ENCODE measurements at places on chromosomes 11 and 22.

GRCh38 chr11:116931206-116931953 is 94.0 kb upstream of the APOA1 start:
- no peak for DNase-seq

DNA sequence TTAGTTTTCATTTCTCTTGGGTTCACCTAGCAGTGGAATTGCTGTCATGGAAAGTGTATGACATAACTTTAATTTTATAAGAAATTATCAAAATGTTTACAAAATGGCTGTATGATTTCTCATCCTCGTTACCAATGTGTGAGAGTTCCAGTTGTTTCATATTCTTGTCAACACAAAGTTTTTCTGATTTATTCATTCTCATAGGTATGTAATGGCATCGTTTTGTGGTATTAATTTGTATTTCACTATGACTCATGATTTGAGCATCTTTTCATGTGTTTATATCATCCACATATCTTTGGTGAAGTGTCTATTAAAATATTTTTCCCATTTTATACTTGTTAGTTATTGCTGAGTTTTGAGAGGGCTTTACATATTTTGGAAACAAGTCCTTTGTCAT is 5.5 kb downstream of the FAM111B start:
- no peak for DNase-seq

- DNase-seq = no peak
Measured at GRCh38 chr11:32575070-32575469, 8.6 kb upstream of the EIF3M start.

GRCh38 chr11:21628641-21629040 is 564.2 kb upstream of the ANO5 start:
- no peak for DNase-seq

- DNase-seq = no peak
Measured at GRCh38 chr11:82862379-82862778, 37.9 kb downstream of the PRCP start.

DNA sequence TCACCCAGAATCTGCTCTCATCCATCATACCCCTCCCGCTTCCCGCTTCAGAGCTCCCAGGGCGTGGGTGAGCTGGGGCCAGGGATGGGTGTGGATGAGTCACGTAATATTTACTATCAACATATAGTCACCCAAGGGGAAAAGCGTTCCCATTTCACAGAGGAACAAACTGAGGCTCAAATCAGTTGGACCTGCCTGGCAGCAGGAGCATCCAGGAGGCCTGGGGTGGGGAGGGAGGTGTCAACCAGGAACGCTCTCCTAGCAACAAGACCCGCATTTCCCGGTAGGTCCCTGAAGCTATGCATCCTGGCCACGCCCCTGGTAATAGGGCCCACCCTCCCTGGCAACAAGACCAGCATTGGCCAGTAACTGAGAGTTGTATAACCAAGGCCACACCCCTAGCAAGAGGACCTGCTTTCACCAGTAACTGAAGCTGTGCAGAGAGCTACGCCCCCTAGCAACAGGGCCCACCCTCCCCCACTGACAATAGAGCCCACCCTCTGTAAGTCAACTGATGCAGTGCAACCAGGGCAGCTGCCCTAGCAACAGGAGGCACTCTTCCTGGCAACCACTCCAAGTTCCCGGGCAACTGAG is 32.7 kb upstream of the TXNRD2 start:
- peak; percentile 57 for DNase-seq

DNA sequence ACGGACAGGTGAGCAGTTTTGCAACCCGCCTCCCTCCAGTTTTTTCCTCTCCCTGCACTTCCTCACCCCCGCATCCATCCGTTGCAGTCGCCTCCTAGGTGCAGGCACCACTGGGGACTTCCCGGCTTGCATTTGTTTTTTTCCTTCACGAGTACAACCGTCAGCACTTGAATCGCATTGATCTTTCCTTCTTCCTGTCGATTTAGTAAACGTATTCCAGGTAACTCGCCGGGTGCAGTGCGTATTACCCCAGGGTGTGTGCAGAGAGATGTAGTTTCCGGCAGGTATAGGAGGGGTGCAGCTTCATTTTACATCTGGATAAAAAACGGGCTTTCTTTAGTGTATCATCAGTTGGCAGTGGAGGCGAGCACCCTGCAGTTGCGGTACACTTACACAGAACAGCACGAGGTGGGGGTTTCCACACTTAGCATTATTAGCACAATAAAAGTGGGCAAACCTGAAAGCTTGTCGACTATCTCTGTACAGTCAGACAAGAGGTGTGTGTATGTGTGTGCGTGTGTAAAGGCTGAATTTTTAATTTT is at the start of gene SORL1-AS1:
Gene SORL1-AS1 (minus strand): TSS at position 359 of the 542 bp plus-strand sequence.
- DNase-seq = peak; percentile 17

DNA sequence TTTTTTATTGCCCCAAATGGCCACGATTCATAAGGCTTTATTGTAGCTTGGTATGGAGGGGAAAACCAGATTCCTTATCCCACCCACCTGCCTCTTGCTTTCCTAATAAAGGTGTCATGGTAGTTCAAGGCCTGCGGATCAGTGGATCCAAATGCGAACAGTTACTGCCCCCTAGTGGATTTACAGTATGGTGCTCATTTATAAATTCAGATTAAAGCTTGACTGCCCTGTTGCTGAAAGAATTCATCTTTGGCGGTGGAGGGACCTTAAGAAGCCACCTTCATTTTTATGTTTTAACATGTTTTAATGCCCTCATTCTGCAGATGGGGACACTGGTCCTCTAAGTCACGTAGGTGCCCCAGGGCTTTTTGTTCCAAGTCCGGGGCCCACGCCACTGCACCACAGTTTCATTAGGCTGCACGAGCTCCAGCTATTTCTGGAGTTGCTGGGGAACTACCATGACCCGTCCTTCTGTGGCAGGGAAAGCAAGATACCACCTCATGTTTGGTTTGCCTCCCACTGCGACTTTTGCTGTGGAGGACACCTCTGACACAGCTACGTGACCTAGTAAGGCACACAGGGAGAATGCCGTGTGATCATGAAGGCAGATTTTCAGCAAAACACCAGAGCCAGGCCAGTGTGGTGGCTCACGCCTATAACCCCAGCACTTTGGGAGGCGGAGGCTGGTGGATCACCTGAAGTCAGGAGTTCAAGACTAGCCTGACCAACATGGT is 15.6 kb upstream of the INCENP start:
- DNase-seq = peak; percentile 50

DNA sequence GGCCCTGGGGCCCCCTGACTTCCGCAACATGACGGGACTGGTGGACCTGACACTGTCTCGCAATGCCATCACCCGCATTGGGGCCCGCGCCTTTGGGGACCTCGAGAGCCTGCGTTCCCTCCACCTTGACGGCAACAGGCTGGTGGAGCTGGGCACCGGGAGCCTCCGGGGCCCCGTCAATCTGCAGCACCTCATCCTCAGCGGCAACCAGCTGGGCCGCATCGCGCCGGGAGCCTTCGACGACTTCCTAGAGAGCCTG is 992 bp downstream of the LRFN4 start:
- no peak for DNase-seq

- DNase-seq = no peak
Measured at GRCh38 chr22:37999640-38000272, 15.4 kb upstream of the SOX10 start.

DNA sequence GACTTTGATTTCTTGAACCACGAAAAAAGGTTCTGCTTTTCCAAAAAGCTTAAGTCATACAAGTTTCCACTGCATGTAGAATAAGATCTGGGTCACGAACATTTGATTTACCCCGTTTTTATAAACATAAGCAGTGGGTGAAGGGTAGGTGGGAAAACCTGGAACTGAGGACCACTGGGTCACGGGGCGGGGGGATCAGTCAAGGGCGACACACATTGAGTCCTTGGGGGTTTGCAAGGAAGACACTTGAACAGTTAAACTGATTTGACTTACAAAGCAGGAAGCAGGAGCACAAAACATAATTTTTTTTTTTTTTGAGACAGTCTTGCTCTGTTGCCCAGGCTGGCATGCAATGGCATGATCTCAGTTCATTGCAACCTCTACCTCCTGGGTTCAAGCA is 10.9 kb downstream of the FADS3 start:
- no peak for DNase-seq

- DNase-seq = no peak
Measured at GRCh38 chr22:32905400-32905799, 103.9 kb downstream of the TIMP3 start.

- DNase-seq = no peak
Measured at GRCh38 chr11:75510004-75510722, 15.6 kb downstream of the GDPD5 start.

- DNase-seq = no peak
Measured at GRCh38 chr11:102603576-102603975, 21.6 kb downstream of the MMP20 start.

DNA sequence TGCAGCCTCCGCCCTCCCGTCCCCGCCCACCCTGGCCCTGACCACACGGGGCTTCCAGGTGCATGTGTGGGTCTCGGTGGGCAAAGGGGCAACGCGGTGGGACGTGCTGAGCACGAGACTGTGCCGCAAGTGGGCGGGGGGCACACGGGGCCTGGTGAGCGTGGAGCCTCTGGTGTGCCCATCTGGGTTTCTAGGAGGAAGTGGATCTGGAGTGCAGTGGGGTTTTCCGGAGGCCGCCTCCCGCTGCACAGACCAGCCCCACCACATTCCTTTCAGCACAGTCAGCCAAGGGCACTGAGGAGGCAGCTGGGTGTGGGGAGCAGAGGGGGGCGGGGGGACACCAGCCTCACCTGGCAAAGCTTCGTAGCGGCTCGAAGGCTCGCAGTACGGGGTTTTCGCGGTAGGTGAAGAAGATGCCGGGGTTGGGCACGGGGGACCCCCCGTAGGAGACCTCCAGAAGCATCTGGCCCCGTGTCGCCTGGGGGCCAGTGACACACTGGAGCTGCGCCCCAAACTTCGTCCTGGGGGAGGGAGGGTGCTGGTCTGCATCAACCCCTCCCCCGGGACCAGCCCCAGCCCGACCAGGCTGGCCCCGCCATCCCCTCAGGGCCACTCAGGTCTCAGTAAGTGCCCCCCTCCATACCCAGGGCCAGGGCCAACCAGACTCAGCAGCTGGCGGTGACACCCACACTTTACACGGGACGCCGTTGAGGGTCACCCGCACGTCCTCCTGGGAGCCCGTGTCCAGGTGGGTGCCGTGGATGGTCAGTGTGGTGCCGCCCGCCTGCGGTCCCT is 12.4 kb upstream of the MAPK11 start:
- no peak for DNase-seq

DNA sequence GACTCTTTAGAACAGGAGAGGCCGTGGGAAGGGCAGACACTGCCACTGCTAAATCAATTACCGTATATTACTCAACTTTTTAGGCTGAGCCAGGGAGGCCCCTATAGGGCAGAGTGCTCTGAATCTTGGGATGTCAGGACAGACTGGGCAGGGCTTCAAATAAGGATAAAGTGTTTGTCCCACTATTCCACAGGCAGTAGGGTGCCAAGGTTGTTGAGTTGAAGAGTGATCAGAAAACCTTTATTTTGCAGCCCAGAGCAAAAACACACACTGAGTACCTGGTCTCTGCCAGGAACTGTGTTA is 1.6 kb upstream of the B4GAT1 start:
- DNase-seq = no peak

DNA sequence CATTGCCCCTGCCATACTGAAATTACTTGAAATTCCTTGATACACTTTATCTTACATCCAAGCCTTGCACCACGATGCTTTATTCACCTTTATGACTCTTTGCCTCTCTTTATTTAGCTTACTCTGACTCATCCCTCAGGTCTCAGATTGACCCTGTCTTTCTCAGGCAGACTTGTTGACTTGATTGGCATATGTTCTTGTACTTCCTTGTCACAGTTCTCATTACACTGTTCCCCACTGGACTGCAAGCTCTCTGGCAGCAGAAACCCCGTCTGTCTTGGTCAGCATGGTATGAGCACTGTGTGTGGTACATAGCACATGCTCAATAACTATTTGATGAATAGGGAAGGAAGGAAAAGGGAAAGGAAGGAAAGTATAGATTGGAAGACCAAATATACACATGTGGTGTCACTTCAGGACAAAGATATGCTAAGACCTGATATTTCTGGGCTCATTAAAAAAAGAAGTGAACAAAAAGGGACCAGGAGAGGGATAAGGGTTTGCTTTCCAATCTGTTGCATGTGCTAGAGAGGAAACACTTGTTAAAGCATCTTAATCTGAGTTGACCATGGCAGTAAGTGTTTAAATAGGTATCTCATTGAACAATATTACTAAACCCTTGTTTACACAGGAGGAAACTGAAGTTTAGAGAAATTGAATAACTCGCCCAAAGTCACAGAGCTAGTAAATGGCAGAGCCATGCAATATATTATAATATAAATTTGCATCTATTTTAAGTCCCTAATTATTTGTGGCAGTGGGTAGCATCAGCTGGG is 7.2 kb downstream of the LYVE1 start:
- no peak for DNase-seq

DNA sequence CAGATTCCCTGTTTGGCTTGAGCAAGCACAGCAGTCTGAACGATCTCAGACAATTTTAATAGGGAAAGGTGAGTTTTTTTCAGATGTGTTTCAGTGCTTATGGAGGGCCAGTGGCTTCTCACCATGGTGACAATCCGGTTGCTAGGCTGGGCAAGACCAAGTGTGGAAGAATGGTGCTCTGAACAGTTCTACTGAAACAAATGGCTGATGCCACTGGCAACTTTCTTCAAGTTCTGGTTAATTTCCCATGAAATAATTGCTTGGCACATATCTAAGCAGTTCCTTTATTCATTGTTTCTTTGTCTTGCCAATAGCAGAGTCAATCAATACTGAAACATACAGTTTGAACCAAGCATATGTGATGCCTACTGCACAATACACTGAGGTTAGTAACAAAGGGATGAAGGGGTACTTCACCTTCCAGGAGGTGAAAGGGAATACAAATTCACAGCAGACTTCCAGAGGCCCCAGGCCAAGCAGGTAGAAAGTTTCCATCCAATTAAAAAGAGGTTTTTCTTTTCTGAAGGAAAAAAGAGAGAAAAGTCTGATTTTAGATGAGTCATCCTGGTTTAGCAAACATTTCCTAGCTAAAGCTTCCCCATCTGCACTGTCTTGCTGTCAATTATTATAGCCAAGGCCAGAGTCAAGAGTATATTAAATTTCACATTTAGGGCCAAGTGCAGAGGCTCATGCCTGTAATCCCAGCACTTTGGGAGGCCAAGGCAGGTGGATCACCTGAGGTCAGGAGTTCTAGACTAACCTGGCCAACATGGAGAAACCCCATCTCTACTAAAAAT is 21.2 kb upstream of the NDUFC2 start:
- DNase-seq = no peak

Measured in HAP-1 (cell line).